ENCODE measurements at places on chromosomes 6 and 20. TPM values are rescaled to one million over a fixed set of nuclear protein-coding genes. Genes with fewer than 3 reads are reported as not detected.

The TNF gene
- total RNA-seq = 0.23 TPM

The CCR6 gene
- not detected for total RNA-seq

The POM121L2 gene
- total RNA-seq = not detected

The ETV7 gene
- not detected for total RNA-seq

The IL20RA gene
- 1.4 TPM for total RNA-seq

The DLK2 gene
- total RNA-seq = 8.3 TPM

The HLA-DOA gene
- total RNA-seq = 1.2 TPM

The CD93 gene
- total RNA-seq = 13.6 TPM

The DEFB132 gene
- total RNA-seq = not detected
